Tibial artery (tissue), 4 donors: ENCODE measurements at places on chromosomes 5 and 9.

DNA sequence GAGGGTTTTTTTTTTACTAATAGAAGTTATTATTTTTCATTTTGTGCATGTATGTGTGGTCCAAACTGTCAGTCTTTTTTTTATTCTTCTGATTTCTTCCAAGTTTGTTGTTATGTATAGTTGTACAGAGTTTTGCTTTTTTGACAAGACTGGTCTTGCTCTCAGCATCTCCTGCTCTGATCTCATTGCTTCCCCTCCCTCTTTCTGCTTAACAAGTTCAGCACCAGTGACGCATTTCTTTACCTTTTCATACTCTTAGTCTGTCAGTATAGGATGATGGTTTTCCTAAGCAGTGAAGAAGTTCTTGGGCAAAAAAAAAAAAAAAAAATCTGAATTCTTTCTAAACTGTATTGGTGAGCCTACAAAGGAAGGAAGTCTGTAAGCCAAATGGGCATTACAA is 135.1 kb downstream of the CD180 start:
- DNase-seq: no peak

- no peak for DNase-seq
Observed at GRCh38 chr5:34968258-34968657, 38.9 kb downstream of the DNAJC21 start.

DNA sequence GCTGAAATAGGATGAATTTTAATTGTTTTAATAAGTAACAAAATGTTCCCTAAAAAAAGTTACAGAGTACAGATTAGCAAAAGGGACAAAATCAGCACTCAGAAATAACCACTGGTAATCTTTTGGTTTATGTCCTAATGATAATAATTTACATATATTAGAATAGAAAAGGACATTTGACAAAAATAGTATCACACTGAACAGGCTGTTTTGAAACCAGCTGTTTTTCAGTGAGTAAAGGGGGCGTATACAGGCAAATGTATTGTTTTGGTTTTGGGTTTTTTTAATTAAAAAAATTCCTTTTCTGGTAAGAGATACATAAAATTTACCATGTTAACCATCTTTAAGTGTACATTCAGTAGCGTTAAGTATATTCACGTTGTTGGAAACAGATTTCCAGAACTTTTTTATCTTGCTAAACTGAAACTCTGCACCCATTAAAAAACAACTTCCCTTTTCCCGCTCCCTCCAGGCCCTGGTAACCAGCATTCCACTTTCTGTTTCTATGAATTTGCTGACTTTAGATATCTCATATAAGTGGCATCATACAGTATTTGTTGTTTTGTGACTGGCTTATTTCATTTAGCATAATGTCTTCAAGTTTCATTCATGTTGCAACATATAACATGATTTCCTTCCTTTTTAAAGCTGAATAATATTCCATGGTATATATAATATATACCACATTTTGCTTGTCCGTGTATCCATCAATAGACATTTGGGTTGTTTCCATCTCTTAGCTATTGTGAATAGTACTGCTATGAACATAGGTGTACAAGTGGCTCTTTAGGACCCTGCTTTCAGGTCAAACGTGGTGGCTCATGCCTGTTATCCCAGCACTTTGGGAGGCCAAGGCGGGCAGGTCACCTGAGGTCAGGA is 20.6 kb upstream of the LARP1 start:
- DNase-seq: no peak

- no peak for DNase-seq
Observed at GRCh38 chr5:2751592-2752021, at the start of gene IRX2. Gene IRX2, minus strand, starts transcription at chr5:2751677. Its CDS starts 264 bp downstream, at chr5:2751413.

- DNase-seq: no peak
Observed at GRCh38 chr5:1845696-1846095, 37.0 kb downstream of the IRX4 start.

DNA sequence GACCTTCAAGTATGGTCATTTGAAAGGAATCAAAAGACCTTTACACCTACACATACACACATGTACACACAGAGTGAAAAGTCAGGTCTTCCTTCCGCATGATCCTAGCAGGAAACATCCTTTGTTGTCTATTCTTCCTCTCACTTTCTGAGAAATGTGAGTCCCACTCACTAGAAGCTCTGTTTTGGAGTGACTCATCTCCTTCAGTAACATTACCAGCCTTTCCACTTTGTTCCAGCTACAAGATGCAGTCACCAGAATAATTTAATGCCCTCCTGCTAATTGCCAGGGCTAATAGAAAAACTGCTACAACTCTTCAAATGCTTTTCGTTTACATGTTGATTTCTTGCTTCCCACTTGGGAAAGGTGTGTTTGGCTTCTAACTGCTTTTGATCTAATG is 417.3 kb downstream of the RASEF start:
- no peak for DNase-seq

GRCh38 chr9:15498246-15498995 is 12.3 kb downstream of the PSIP1 start:
- DNase-seq: no peak

GRCh38 chr9:98438666-98439065 is 183.2 kb upstream of the TBC1D2 start:
- DNase-seq: no peak

DNA sequence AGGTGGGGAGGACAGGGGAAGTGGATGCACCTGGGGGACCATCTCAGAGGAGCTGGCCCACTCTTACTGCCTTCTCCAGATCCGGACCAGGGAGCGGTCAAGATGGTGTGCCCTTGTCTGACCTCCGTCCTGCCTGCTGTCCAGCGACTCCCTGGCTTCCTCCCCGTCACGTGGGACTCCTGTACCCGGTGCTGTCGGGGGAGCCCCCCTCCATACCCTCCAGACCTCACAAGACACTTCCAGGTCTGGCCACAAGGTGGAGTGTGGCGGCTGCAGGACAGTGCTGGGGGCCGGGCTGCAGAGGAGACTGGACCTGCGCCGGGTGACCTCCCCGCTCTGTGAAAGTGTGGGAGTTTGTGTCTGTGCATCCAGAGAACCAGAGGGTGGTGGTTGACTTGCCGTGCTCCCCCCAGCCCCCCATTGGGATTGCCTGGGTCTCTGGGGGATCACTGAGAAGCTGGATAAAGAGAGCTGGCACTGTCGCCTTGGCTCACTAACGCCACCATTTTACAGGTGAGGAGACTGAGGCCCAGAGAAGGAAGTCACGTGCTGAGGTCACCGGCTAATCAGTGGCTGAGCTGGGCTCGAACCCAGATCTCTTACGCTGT is 1.9 kb upstream of the CRB2 start:
- DNase-seq: no peak
